Hepatocyte (in vitro differentiated cells): ENCODE measurements at places on chromosomes 5 and 9. TPM values are rescaled to one million over a fixed set of nuclear protein-coding genes. Genes with fewer than 3 reads are reported as not detected.

- no peaks in the 10 kb centered on the region for H3K36me3 ChIP-seq
- H3K27ac ChIP-seq, result no peak overlapping the region
- H3K4me1 ChIP-seq, result peaks cover 15% of the 10 kb centered on the region
- H3K27me3 ChIP-seq, result no peaks in the 10 kb centered on the region
- DNase-seq, result no peak
These were observed 8.5 kb downstream of the RNF44 start for GRCh38 chr5:176528761-176529115.

DNA sequence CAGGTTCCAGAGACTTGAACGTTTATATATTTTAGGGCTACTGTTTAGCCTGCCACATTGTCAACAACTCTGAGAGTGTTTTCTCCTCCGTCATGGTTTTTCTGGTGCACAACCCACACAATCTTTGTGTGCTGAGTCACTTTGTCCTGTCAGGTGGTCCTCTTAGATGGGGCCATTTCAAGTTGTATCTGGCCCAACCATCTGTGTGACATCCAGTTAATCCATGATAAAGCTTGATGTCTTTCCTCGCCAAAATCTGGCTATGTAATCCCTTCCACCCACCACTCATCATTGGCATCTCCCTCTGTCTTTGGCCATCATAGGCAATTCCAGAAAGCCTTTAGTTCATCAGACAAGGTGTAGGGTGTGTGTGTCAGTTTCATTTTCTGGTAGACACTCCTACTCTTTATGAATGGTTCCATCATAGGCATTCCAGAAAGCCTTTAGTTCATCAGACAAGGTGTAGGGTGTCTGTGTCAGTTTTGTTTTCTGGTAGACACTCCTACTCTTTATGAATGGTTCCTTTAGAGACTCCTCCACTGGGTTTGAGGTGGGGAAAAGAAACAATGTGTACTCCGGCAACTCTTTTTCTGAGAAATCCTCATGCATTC is 282.0 kb upstream of the ACTBL2 start:
- no peak overlapping the region for H3K4me3 ChIP-seq
- no peak overlapping the region for H3K27ac ChIP-seq
- H3K27me3 ChIP-seq, result no peaks in the 10 kb centered on the region
- no peaks in the 10 kb centered on the region for H3K36me3 ChIP-seq

GRCh38 chr9:93955111-93955980 is at the start of gene BARX1:
TSS of gene BARX1 (minus strand) at chr9:93955355. CDS start at chr9:93955146, 209 bp downstream.
- peaks cover 95% of the 10 kb centered on the region for H3K27me3 ChIP-seq
- H3K4me1 ChIP-seq, result peaks cover 35% of the 10 kb centered on the region
- H3K36me3 ChIP-seq, result no peaks in the 10 kb centered on the region
- H3K27ac ChIP-seq, result no peak within 1 kb of the TSS

GRCh38 chr5:141510850-141511601 is 22.1 kb downstream of the PCDHGC5 start:
- no peak for DNase-seq
- H3K4me3 ChIP-seq, result no peak overlapping the region
- H3K4me1 ChIP-seq, result peaks cover 50% of the 10 kb centered on the region
- no peak overlapping the region for H3K27ac ChIP-seq
- no peaks in the 10 kb centered on the region for H3K27me3 ChIP-seq

DNA sequence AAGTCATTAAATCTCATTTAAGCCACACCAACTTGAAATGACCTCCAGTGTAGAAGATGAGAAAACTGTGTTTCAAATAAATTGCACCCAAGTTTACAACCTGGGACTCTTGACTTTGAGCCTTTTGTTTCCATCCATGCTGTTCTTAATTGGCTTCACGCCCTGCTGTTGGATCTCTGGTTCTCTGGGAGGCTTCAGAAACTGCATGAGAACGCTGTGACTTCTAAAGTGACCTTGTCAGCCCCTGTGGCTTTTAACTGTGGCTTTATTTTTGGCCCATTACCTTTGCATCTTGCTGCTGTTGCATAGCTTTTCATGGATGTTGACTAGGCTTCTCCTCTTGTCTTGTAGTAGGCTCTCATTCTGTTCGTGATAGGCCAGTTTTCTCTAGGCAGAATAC is 29.3 kb downstream of the TNFAIP8 start:
- H3K4me1 ChIP-seq, result peaks cover 30% of the 10 kb centered on the region
- H3K4me3 ChIP-seq, result no peak overlapping the region
- no peaks in the 10 kb centered on the region for H3K36me3 ChIP-seq
- H3K27ac ChIP-seq, result no peak overlapping the region
- no peak for DNase-seq

DNA sequence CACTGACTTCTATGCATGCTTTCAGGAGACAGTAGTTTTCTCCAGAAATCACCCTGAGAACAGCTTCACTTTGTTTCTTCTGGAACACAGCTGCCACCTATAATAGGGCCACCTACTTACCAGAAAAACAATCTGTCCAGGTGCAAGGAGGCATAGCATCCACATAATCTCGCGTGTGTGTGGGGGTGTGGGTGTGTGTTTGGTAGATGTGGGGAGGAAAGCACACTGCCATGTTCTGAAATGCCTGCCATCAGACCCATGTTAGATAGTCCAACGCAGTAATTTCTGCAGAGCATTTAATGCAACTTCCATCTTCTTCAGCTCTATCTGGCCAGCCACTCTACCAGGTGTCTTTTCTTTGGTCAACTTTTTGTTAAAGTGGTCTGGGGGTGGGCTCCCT is 102.9 kb downstream of the ACER2 start:
- H3K4me3 ChIP-seq, result no peak overlapping the region
- peaks cover 4% of the 10 kb centered on the region for H3K27me3 ChIP-seq
- peaks cover 3% of the 10 kb centered on the region for H3K4me1 ChIP-seq

DNA sequence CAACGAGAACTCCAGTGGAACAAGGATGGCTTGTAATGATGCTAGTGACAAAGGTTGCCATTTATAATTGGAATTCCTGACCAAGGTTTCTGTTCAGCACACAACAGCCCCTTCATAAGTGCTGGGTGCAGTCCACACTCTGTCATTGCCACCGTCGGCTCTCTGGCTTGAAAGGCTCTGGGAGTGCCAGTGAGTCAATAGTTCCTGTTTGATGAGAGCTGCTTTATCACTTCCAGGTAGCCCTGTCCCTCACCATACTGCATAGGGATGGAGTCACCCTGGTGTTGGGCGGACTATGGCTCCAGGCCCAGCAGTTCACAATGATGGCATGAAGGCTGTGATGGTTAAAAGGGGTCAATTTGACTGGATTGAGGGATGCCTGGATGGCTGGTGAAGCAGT is 34.6 kb upstream of the SEMA4D start:
- H3K27ac ChIP-seq, result no peak overlapping the region
- no peak overlapping the region for H3K4me3 ChIP-seq
- H3K27me3 ChIP-seq, result no peaks in the 10 kb centered on the region
- H3K4me1 ChIP-seq, result no peaks in the 10 kb centered on the region
- DNase-seq, result no peak

- no peak overlapping the region for H3K4me3 ChIP-seq
- H3K36me3 ChIP-seq, result no peaks in the 10 kb centered on the region
- H3K27me3 ChIP-seq, result peaks cover 9% of the 10 kb centered on the region
- no peaks in the 10 kb centered on the region for H3K4me1 ChIP-seq
- no peak for DNase-seq
- H3K27ac ChIP-seq, result no peak overlapping the region
These were observed 9.9 kb upstream of the SLC25A48 start for GRCh38 chr5:135824541-135825041.

GRCh38 chr9:135219676-135220600 is 132.5 kb downstream of the OLFM1 start:
- H3K36me3 ChIP-seq, result no peaks in the 10 kb centered on the region
- H3K4me3 ChIP-seq, result no peak overlapping the region
- no peak overlapping the region for H3K27ac ChIP-seq
- peaks cover 11% of the 10 kb centered on the region for H3K4me1 ChIP-seq

DNA sequence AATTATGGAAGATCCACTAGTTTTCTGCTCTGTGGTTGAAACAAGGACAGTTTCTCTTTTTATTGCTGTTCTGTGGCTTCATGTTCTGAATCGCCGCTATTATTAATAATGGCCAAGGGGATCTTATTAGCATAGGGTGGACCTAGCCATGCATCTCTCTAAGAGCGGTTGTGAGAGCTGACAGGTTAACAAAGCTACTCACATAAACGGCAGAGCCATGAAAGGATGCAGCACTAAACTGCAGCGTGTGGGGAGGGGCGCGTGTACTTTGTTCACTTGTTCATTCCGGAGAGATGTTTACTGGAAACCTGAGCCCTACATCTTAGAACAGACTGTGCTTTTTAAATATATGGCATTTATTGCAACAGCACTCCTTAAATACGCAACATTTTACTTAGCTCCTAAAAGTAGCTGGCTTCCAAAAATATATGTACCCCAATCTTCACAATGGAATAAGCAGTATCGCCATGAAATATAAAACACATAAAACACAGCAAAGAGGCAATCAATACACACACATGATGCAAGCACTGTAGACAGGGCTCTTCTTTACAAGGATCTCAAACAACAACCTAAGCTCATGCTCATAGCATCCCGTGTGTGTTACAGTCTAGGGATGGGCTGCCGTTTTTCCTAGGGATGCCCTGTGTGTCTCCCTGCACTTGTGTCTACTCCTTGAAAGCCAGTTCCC is 424.6 kb downstream of the MED10 start:
- peaks cover 6% of the 10 kb centered on the region for H3K27me3 ChIP-seq
- peak; percentile 13 for DNase-seq
- no peaks in the 10 kb centered on the region for H3K4me1 ChIP-seq
- H3K27ac ChIP-seq, result no peak overlapping the region

- no peak overlapping the region for H3K27ac ChIP-seq
- H3K4me1 ChIP-seq, result no peaks in the 10 kb centered on the region
- no peak for DNase-seq
- no peaks in the 10 kb centered on the region for H3K36me3 ChIP-seq
These were observed 75.2 kb downstream of the CDH6 start for GRCh38 chr5:31268686-31269085.

- H3K4me1 ChIP-seq, result peaks cover 50% of the 10 kb centered on the region
- peak overlapping the region; percentile 7 for H3K27ac ChIP-seq
- H3K4me3 ChIP-seq, result no peak overlapping the region
- no peaks in the 10 kb centered on the region for H3K27me3 ChIP-seq
These were observed 24.6 kb downstream of the B4GALT1 start for GRCh38 chr9:33142535-33142934.

DNA sequence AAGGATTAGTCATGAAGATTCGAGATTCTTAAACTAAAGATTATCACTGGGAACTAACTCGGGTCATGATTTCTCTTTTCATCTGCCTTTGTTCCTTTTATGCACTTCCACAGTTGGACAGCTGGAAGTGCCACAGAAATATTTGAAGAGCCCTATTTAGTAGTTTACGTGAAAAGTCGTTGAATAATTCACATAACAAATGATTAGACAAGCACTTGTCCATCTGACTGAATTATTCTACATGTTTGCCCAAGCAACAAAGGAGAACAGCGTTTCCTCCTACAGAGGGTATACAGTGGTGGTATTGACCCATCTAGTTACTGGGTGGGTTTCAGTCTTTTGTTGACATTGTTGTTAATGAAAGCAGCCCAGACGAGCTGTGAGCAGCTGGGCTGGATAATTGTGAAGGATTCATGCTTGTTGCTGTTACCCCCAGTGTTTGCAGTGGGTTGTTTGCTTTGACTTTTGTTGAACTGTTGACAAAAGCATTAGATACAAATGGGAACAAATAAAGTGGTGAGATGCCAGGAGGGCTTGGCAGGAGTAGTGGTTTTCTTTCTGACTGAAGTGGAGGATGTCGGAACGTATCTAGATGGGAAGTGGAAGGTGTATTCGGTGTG is 96.2 kb downstream of the TLE4 start:
- no peak for DNase-seq
- H3K27ac ChIP-seq, result no peak overlapping the region
- H3K4me3 ChIP-seq, result no peak overlapping the region
- no peaks in the 10 kb centered on the region for H3K36me3 ChIP-seq
- H3K27me3 ChIP-seq, result no peaks in the 10 kb centered on the region

DNA sequence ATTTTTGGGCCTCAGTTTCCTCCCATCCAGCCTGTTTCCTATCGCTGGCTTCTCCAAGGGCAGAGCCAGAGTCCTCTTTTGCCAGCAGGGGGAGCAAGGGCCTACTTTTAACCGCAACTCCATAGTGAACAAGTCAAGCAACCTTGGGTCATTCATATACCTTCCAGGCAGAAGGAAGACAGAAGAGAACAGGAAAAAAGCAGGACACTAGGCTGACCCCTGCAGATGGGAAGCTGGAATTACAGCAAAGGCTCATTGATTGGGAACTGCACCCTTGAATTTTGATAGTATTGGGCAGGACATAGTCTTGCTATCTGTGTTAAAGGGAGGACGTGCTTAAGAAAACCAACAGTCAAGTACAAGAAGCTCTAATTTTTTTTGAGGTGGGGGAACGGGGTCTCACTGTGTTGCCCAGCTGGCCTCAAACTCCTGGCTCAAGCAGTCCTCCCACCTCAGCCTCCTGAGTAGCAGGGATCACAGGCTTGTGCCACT is 30.1 kb downstream of the QRFP start:
- H3K36me3 ChIP-seq, result no peaks in the 10 kb centered on the region
- DNase-seq, result peak; percentile 90
- no peak overlapping the region for H3K27ac ChIP-seq
- no peak overlapping the region for H3K4me3 ChIP-seq
- peaks cover 8% of the 10 kb centered on the region for H3K4me1 ChIP-seq

DNA sequence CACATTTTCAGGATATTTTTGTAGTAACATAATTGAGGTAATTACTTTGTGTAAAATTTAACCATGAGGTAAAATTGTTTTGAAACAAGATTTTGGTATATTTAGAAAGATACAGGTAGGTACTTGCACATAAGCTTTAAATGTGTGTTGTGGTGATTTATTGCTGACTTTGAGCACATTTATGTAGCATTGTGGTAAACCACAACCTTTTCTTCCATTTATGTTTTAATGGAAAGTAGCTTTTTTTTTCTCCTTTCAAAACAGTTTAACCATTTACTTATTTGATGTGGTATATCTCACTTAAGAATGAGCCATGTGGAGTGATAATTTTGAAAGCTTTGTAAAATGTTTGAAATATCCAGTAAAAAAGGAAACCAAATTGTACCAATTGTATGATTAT is 35.6 kb downstream of the FCHO2 start:
- no peaks in the 10 kb centered on the region for H3K4me1 ChIP-seq
- no peak overlapping the region for H3K27ac ChIP-seq
- no peak overlapping the region for H3K4me3 ChIP-seq
- peaks cover 4% of the 10 kb centered on the region for H3K36me3 ChIP-seq
- no peak for DNase-seq
- no peaks in the 10 kb centered on the region for H3K27me3 ChIP-seq

DNA sequence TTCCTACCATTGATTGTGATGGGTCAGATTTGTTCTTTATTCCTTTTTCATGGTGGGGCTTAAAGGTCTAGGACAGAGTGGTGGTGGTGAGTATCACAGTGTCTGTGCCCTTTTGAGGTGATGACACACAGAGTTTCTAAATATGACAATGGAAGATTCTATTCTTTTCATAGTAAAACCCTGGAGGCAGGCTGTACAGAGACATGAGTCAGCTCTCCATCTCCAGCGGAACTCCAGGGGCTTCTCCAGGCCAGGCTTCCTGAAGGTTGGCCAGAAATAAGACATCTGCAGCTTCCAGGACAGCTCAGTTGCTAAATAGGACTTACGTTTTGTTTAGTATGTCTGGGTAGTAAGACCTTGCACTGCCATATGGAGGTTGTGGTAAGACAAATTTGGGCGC is 229.5 kb downstream of the CD180 start:
- H3K27me3 ChIP-seq, result no peaks in the 10 kb centered on the region
- H3K36me3 ChIP-seq, result no peaks in the 10 kb centered on the region
- no peak for DNase-seq

Gene SMIM15
- 50.4 and 65.8 TPM in 2 replicates for polyA plus RNA-seq

Gene CCNJL
- 9.5 and 10.8 TPM in 2 replicates for polyA plus RNA-seq

Gene CYSRT1
- polyA plus RNA-seq, result 2.1 and 4.3 TPM in 2 replicates

Gene PTCH1
- 36.0 and 44.1 TPM in 2 replicates for polyA plus RNA-seq

Gene FOXD4L6
- polyA plus RNA-seq, result not detected in 2 replicates

Gene RLN1
- polyA plus RNA-seq, result 0.34 and 0.49 TPM in 2 replicates

Gene GABRP
- 136 and 192 TPM in 2 replicates for polyA plus RNA-seq
